Urinary bladder (tissue), 4 donors: ENCODE measurements at places on chromosomes 5 and 9. TPM values are rescaled to one million over a fixed set of nuclear protein-coding genes. Genes with fewer than 3 reads are reported as not detected.

ARID3C gene
- not detected for total RNA-seq

CDC20B gene
- not detected for total RNA-seq

CCDC127 gene
- total RNA-seq: 5.7 TPM

GFI1B gene
- total RNA-seq: 0.26 TPM

GRCh38 chr9:113542006-113542405, 78.5 kb downstream of the RGS3 start:
- no peak for DNase-seq

DNA sequence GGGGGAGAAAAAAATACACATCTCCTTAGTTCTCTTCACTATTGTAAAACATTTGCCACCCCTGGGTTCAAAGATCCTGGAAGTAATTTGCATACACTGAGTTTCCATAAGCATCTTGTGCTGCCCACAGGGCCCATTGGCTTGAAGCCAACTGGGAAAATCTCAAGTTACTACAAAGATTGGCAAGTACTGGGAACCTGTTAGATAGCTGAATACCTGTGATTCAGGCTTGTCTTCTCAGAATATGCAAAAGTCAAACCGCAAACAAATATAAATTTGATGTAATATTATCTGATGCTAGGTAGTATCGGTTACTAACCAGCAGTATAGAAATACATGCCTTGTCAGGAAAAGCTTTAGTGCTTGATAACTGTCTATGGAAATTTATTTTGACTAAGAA, 156.9 kb upstream of the FST start:
- DNase-seq: no peak

GRCh38 chr5:75081510-75081909, 29.2 kb upstream of the GCNT4 start:
- DNase-seq: no peak

DNA sequence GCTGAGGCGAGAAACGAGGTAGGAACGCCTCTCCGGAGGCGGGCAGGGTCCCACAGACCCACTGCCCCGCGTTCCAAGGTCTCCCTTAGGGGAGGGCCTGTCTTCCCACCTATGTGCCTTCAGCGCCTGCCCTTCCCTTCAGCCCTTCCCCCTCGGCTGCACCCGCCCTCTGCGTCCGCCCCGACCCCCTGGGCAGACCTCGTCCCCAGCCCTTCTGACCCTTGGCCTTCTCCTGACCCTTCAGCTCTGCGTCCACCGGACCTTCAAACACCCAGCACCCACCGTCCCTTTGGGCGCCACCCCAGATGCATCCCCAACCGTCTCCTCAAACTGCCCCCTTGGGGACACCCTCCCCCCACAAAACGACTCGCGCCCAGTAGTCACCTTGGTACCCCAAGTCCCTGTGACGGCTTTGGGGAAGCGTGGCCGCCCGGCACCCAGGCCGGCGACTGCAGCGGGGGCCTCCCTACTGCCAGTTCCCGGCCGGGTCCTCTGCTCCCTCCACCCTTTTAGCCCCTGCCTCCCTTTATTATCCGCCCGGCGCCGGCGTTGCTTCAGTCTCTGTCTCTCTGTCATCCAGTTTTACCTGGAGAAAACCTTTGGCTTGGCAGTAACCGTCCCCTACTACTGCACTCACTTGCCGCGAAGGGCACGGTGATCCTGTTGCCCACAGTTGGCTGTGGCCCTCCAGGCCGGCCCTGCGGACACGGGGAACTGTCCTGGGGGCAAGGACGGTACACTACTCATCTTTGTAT, 421 bp downstream of the RUSC2 start:
- no peak for DNase-seq

GRCh38 chr5:608429-609370, 3.4 kb upstream of the CEP72 start:
- no peak for DNase-seq

DNA sequence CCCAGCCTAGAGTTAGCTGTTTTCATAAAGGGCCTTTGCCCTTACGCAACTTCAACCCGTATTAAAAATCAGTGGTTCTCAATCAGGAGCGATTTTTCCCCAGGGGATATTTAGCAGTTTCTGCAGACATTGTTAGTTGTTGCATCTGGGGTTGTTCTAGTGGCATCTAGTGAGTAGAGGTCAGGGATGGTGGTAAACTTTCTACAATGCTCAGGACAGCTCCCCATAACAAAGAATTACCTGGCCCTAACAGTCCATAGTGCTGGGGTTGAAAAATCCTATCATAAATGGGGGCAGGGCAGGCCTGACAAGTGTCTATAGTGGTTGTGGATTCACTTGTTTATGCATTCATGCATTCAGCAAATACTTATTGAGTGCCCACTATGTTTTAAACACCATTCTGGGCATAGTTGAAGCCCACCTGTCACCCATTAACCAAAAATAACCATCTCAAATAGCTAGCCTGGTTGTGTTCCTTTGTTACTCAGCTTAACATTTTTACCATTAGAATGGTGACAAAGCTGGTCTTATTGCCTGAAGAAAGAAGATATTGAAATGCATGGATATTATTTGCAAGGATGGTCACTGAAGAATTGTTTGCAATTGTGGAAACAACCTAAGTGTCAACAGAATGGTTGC, 15.9 kb upstream of the FGF1 start:
- no peak for DNase-seq

DNA sequence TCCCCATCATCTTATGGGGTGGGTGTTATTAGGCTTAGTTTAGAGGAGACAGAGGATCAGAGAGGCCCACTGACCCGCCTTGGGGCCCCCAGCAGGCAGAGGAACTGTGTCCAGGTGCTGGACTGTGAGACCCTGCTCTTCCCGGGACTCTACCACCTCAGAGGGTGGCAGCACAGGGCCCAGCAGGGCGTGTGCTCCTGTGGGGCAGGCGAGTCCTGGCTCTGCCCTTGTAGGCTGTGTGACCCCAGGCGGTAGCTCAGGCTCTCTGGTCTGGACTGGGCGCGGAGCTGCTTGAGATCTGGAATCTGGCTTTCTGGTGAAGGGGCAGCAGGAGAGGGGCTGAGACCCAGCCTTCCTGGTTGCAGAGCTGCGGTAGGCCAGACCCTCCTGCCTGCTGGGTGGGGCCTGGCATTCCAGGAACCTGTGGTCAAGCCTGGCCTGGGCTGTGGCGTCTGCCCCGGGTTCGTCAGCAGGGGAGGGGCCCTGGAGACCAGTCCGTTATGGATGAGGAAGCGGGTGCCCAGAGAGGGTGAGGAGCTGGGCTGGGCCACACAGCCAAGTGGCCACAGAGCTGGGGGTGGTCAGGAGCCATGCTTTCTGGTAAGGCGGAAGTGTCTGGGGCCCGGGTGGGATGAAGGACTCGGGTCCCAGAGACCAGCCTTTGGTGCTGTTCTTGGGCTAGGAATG, 46.5 kb downstream of the RXRA start:
- DNase-seq: no peak

DNA sequence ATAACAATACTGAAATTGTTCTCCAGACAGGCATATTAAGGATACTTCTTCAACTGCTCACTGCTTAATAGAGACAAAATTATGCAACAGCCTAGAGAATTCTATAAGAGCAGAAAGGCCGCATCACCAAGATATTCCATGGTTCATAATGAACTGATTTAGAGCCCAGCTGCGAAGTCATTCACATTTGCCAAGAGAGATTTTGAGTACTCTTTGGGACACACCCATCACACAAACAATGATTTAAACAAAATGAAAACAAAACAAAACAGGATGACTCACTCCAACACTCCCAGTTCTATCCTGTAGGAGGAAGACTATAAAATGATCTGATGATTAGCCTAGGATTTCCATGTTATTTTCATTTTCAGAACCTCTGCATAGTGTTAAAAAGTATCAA, 145.7 kb upstream of the GNA14 start:
- DNase-seq: no peak

DNA sequence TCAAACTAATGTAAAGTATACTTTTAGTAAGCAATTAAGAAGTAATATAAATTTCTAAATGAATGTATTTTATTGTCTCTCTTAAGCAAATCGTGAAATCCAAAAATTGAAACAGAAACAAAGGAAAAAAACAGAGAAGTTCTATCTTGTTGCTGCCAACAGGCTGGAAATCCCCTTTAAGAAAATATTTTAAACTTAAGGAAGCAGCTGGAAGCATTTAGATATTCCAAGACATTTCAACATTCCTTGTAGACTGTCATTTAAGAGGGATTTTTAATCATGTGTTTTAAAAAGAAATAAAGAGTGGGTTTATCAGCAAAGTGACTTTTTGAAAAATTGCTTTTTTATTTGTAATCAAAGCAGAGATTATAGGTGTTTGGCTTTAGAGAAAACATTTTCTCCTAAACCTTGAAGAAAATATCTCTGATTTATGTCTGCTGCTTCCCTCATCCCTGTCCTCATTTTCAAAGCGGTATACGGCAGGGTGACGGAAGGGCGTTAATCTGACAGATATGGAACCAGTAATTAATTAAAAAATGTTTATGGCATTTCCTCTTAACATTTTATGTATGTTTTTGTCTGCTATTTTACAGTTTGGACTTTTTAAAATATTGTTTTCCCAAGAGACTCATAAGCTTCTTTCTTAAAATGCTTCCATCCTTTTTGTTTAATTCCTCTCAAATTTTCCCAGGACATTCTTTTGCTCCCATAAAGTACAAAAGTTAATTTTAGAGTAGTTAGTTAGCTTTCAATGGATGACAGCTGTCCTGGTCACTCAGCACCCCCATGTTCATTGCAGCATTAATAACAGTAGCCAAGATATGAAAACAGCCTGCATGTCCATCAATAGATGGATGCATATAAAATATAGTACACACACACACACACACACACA, 245.6 kb downstream of the LURAP1L start:
- no peak for DNase-seq

GRCh38 chr5:67765697-67766096, 449.9 kb upstream of the PIK3R1 start:
- DNase-seq: no peak

GRCh38 chr9:2502760-2503159, 118.8 kb upstream of the VLDLR start:
- DNase-seq: no peak

GRCh38 chr5:115086473-115086872, 83.2 kb downstream of the TRIM36 start:
- DNase-seq: no peak

DNA sequence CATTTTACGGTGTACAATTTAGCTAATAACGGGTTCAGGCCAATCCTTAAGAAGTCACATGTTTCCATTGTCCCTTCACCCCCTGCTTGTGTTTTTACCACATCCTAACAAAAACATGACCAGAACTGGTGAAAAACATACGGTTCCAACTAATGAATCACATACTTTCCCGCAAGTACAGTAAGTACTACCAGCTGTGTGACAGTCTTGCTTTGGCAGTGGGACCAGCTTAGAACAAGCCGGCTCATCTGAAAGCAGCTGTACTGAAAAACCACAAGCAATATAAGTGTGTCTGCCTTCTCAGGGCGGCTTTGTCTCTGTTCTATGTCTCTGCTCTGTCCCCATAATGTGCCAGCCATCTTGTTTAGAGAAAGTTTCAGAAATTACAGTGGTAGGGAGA, 242.5 kb downstream of the BNC2 start:
- no peak for DNase-seq

DNA sequence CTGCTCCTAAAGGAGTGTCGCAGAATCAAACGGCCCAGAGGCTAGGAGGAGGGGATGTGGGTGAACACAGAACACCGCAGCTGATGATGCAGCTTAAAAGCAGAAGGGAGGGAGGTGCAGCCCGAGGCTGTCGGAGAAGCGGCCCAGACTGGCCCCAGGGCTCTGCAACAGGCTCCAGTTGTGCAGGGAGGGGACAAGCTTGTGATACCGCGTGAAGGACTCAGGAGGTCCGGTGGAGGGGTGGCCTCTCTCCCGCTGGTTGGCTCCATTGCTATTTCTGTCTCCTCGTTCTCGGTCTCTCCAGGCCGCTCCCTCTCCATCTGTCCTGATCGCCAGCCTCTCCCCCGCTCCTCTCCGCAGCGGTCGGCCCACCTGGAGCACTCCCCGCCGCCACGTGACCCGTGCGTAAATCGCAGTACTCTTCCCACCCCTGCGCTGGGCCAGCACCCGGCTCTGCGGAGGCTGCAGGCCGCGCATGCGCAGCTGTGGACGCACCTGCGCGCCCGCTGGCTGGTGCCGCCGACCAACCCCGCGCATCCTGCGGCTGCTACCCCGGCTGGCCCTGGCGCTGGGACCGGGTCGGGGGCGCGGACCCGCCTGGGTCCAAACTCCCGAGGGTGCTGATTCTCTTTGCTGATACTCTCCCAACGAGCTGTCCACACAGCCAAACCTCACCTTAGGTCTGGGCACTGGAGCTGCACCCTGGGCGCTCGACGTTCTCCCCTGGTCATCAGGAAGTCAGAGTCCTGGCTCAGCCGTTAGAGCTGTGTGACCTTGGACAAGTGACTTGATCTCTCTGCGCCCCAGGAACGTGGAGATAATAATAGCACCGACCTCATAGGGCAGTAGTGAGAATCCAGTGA, 3.7 kb upstream of the STXBP1 start:
- no peak for DNase-seq

DNA sequence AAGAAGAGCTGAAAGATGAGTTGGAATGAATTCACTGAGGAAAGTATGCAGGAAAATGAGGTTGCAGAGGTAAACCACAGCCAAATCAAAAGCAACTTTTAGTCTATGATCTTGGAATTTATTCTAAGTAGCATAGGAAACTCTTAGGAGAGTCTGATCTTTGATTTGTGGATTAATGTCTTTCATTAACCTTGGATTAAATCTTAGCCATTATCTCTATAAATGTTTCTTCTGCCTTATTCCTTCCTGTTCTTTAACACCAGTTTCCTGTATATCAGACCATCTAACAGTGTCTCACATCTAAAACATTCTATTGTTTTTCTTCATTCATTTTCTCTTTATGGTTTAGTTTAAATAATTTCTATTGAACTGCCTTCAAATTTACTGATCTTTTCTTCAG, 187.2 kb upstream of the ANKRD55 start:
- DNase-seq: no peak

DNA sequence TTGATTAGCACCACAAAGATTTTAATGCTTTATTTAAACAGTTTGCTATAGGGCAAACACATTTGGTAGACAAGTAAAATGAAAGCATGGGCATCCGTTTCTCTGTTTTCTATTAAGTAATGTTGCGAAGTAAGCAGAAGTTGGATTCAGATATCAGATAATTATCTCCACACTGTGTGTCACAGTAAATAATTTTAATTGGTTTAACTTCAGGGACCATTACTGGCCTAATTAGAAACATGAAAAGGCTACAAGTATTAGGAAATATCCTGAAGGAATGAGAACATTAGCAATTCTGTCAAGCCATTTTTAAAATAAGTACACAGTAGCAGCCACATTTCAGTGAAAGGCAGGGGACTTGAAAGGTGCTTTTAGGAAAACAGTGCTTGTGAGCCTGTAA, 975.4 kb downstream of the NR2F1-AS1 start:
- DNase-seq: no peak

- no peak for DNase-seq
These were observed 36.8 kb upstream of the RNF38 start for GRCh38 chr9:36436909-36437308.

- no peak for DNase-seq
These were observed 211.2 kb downstream of the NXNL2 start for GRCh38 chr9:88746029-88746742.

- DNase-seq: no peak
These were observed 412 bp downstream of the LCN1 start for GRCh38 chr9:135521608-135522095.
